ENCODE measurements at places on chromosomes 6 and 20.

DNA sequence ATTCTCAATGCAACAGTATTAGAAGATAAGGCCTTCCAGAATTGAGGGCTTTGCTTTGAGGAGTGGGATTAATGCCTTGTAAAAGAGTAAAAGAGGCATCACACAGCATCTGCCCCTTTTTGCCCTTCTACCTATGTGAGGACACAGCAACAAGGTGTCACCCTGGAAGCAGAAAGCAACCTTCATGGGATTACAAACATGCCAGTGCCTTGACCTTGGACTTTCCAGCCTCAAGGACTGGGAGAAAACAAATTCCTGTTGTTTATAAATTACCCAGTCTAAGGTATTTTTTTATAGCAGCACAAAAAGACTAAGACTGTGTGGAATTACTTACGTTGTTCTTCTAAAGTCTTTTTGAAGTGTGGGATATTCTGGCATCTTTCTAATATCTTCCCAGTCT, 150.0 kb upstream of the SLC22A16 start:
- no peak for DNase-seq

- no peak for DNase-seq
Measured at GRCh38 chr6:170288091-170288631, 2.7 kb downstream of the DLL1 start.

GRCh38 chr20:635893-636338, 17.1 kb downstream of the SRXN1 start:
- DNase-seq, result no peak

- no peak for DNase-seq
Measured at GRCh38 chr20:61805781-61806180, 259.9 kb downstream of the TAF4 start.

DNA sequence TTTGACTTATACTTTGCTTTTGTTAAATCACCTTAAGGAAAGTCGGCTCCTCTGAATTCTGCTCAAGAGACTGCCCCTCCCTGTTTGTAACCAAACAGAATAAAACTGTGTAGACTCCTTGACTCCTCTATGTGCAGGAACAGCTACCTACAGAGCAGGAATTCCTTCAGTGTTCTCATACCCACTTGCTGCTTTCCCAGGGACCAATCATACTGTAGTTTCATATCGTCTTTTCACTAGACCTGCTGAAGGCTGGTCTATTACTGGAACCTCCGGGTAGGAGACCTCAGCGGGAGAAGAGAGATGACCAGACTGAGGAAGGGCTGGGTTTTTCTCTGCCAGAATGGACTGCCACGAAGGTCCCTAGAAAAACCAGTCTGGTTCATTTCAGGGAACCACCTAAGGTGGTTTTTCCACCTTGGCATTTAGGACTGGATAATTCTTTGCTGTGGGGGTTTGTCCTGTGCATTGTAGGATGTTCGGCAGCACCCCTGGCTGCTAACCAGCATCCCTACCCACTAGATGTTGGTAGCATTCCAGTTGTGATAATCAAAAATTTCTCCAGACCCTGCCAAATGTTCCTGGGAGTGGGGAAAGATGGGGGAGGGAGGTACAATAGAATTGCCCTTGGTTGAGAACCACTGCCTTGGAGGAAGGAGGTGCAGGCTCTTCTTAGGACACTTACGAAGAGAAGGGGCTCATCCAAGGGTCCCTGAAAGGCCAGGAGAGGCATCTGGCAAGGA, 80.5 kb downstream of the DNAAF9 start:
- DNase-seq, result no peak

DNA sequence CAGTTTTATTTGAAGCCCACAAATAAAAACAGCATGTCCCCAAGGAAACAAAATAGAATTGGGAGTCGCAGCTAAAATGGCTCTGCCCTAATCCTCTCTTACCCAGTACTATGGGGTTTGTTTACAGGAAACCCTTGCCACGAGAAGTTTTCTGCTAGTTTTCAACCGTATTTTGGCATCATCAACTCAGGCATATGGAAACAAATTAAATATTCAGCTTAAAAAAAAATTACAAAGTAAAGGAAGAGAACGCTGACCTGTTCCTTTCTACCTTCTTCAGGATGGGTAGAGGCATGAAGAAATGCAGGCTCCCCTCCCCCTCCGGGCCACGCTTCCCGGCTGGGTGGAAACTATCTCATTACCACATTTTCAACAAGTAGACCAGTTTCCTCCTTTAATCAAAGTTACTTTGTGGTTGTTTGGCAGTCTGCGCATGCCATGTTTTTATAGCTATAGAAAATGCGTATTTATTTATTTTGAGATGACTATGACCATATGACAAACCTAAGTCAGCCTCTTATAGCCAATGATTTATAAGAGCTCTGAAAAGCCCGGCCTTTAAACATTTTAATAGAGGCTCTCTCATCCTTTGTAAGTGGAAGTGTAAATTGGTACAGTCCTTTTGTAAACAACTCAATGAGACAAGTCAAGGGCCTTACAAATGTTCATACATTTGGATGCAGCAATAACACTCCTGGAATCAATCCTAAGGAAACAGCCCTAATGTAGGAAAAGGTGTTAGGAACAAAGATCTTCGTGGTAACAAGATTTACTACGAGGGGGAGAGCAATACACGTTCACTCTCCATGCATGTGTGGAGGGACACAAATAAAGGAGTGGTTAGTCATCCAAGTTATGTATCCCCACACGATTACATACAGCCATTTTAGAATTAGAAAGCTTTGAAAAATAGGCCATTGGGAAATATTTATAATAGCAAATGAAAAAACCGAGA, 16.1 kb upstream of the ZNF217 start:
- no peak for DNase-seq

DNA sequence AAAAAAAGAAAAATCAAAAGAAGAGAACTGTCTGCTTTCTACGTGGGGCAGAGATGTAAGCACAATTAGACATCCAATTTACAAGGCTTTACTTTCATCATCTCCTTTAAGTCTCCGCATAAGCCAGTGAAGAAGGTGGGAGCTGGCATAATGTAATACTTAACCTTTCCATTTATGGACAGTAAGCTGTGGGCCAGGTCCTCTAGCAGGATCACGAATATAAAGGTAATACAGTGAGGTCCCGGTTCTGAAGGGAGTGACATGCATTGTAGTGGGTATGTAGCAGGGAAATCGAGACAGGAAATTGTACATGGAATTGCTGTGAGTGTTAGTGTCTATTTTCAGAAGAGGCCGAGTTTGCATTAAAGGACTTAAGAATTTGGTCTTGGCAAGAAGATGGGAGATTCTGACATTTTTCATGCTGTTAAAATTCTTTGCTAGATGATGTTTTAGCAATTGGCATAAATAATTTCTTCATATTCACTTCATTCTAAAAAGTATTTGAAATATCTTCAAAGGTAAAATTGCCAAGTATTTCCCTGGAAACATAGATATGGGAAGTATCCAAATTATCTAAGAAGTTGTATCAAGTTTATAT, 20.4 kb upstream of the POPDC3 start:
- DNase-seq, result no peak

DNA sequence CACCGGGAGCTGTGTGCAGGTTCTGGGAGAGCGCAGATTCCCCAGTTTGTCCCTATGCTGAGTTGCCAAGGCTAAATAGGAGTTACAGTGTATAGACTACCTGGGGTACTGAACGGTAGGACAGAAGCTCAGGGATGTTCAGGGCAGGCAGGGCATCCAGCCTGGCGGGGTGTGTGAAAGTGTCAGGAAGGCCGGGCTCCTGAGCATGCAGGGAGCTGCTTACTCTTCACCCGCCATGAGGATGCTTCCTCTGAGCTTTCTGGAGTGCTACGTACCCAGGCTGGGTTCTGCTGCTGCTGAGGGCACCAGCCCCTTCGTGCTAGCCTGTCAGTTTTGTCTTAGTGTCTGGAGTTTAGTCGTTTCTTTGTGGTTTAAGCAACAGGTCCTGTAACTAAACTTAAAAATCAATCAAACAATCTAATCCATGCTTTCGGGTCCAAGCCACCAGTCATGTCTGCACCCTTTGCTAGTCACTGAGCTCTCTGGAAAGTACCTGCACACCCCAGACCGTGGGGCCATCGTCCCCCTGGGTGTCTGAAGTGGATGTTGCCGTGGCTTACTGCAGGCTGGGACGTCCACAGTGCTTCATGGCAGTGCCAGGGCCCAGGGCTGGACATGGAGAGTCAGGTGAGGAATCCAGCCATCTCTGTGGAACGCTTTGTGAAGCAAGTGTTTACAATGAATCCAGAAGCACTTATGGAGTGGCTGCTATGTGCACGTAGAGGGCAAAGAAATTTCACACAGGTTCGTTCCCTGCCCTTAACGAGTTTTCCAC, 220.3 kb upstream of the SNX9 start:
- DNase-seq, result no peak

- no peak for DNase-seq
Measured at GRCh38 chr6:168165373-168165772, 86.4 kb upstream of the FRMD1 start.

GRCh38 chr20:58459058-58459750, 56.0 kb downstream of the APCDD1L start:
- no peak for DNase-seq

DNA sequence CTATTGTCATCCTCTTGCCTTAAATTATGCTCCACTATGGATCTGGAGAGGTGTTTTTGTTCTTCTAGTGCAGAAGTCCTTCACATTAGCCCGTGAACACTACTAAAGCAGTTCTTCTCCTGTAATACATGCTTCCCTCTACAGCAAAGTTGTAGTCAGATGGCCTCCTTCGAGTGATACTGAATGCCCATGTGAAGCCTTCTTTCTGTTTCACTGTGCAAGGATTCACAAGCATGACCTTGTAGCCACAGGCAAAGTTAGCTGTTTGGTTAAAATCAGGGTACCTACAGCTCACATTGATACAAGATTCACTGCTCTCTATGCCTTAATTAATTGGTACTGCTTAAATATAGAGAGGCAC, 47.6 kb downstream of the ARHGAP18 start:
- DNase-seq, result no peak

GRCh38 chr20:35021063-35021462, 65.4 kb downstream of the MYH7B start:
- no peak for DNase-seq

DNA sequence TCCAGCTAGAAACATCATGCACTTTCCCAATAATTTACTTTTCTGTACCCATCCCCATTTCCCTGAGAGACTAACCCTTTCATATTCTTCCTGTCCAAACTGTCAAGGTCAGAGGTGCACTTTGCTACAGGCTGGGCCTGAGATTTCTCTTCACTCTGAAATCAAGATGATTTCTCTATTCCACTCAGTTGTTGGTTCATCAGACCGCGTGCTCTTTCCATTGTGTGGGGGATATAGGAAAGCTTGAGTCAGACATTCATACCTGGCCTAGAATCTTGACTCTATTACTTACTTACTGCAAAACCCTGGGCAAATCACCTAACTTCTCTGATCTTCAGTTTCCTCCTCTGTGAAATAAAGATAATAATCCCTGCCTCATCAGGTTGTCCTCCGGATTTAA, 4.7 kb upstream of the ZDHHC14 start:
- DNase-seq, result no peak

- DNase-seq, result no peak
Measured at GRCh38 chr6:111769365-111770152, 103.7 kb downstream of the FYN start.

GRCh38 chr6:133805876-133806275, 83.0 kb upstream of the TCF21 start:
- no peak for DNase-seq

DNA sequence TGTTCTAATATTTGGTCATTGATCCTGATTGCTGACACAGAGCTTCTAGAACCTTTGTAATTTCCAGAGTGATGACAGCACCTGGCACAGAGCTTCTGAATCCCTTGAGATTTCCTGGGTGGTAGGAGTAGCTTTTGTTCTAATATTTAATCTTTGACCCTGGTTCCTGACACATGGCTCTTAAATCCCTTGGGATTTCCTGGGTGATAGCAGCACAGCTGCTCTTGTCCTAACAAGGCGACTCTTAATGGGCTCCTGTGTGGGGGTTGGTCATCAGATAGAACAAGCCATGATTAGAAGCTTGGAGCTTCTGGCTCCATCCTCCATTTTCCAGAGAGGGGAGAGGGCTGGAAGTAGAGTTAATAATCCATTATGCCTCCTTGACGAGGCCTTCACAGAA, 18.4 kb downstream of the GMPR start:
- no peak for DNase-seq

DNA sequence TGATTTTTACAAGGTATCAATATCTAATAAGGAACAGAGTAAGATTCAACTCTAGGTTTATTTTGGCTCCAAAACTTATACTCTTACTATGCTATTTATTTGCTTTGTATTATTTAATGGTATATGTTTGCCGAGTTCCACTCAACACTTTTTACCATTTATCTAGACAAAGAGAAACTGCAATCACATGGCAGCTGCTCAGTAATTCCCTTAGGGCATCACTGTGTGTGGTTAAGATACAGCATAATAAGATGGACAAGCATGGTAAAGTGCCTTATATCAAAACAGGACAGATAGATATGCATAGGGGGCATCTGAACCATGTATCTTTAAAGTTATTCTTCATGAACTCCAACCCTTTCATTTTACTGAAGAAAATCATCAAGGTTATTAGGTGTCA, 483.0 kb upstream of the ID4 start:
- no peak for DNase-seq

GRCh38 chr6:82085701-82086100, 161.8 kb downstream of the IBTK start:
- DNase-seq, result no peak

- DNase-seq, result no peak
Measured at GRCh38 chr20:54510541-54511129, 35.2 kb downstream of the DOK5 start.

GRCh38 chr6:158772172-158772571, 47.0 kb downstream of the EZR start:
- no peak for DNase-seq

- no peak for DNase-seq
Measured at GRCh38 chr6:106167096-106167814, 81.1 kb downstream of the PRDM1 start.

GRCh38 chr20:49831770-49832631, 19.4 kb downstream of the SLC9A8 start:
- no peak for DNase-seq

DNA sequence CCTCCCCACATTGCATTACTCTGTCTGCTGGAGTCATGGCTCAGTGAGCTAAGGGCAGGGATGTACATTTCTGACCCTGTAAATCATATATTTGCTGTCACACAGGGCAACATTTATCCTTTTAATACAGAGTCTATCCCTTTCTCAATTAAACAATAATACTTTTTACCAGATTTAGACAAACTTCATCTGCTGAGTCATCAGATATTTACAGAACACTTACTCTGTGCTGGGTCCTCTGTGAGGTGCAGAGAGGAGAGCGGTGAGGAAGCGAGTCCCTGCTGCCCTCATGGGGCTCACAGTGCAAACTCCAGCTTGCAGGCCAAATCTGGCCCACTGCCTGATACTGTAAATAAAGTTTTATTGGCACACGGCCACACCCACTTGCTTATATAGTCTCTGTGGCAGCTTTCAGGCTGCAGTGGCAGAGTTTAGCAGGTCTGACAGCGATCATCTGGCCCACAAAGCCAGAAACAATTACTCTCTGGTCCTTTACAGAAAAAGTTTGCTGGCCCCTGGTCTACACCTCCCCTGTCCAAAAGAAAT, 144.5 kb downstream of the CDH26 start:
- DNase-seq, result no peak
